Stimulated activated CD8-positive, alpha-beta memory T cell treated with anti-CD3 and anti-CD28 coated beads, Interleukin-7, amount 100 ng/mL, for 48 hours (primary cell): ENCODE measurements at places on chromosomes 7 and 10.

DNA sequence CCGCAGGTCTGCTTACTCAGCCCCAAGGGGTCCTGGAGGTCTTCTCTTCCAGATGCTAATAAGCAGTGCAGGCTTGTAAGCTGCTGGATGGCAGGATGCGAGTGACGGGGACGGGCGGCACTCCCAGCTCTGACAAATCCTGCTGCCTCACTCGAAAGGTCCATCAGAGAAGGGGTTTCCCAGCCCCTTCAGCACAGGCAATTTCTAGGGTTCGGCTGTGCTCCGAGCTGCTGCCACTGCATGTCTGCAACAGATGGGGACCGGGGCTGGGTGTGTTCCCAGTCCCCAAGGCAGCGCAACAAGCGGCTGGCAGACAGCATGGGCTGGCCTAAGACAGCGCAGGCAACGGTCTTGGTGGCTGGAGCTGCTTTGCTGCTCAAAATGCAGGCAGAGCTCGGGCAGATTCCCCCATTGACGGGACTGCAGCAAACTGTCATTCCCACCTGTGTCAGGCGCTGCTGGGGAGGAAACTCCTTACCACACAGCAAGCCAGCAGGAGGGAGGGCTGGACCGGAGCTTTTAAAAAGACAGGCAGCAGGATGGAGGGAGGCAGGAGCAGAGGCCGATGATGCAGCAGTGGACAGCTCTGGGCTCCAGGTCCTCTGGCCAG is 62.4 kb downstream of the PRKAG2 start:
- DNase-seq, result no peak

DNA sequence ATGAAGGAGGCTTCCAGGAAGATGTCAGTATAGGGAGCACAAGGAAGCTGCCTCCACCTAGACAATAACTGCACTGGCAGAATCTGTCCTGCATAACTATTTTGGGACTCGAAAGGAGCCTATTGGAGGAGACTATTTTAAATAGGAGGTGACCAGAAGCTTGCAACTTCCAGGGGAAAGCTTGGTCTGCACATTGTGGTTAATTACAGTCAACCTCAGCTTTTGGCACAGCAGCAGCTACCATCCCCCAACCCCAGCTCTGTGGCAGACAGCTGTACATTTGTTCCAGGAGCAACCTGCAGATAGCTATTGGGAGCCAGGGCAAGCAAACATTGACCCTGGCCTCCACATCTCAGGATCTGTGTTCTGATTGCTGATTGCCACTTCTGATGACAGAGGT is 46.3 kb upstream of the NANOS1 start:
- DNase-seq, result no peak

DNA sequence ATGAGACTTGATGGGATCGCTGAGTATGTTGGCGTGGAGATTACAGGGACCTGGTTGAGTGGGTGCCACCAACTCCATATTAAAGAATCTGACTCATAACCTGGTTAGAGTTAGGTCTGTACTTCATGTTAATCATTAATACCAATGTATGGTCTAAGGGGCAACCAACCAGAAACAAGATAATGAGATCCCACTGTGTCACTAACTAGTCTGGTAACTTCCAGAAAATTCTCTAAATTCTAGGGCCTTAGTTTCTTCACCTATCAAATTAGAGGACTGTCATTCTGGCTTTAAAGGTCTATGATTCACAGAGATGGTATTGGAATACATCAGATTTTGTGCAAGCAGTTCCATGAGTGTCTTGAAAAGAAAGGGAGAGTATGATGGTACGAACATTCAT is 102.2 kb downstream of the SNX10 start:
- DNase-seq, result no peak

GRCh38 chr7:55212176-55212575 is 153.0 kb upstream of the LANCL2 start:
- DNase-seq, result no peak

DNA sequence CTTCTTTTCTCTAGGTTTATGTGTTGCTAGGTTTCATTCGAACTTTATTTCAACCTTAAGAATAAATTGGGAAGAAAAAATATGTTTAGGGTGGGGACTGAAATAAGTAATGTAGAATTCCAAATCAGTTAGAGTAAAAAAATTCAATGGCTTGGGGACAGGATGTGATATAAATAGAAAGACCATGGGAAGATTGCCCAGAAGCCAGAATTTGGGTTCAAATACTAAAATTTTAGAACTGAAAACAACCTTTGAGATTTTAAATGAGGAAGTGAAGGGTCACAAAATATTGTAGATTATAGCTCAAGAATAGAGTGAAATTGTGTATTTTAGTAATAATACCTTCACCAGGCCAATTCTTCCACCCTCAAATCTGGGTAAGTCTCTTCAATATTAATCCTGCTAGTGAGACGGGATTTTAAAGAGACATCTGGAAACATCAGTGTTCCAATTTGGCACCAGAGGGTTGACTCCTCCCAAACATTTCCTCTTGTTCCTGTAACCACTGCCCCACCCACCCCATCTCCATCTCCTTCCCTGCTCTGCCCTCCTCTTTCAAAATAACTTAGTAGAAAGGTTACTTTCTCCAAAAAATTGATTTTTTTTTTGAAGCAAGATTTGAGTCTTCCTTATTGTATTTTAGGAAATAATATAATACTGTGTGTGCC is 51.3 kb upstream of the FAM3C start:
- no peak for DNase-seq

- DNase-seq, result no peak
Measured at GRCh38 chr10:110818311-110819256, 53.1 kb upstream of the PDCD4 start.

GRCh38 chr10:49138361-49138891 is 4.6 kb upstream of the FAM170B start:
- no peak for DNase-seq

DNA sequence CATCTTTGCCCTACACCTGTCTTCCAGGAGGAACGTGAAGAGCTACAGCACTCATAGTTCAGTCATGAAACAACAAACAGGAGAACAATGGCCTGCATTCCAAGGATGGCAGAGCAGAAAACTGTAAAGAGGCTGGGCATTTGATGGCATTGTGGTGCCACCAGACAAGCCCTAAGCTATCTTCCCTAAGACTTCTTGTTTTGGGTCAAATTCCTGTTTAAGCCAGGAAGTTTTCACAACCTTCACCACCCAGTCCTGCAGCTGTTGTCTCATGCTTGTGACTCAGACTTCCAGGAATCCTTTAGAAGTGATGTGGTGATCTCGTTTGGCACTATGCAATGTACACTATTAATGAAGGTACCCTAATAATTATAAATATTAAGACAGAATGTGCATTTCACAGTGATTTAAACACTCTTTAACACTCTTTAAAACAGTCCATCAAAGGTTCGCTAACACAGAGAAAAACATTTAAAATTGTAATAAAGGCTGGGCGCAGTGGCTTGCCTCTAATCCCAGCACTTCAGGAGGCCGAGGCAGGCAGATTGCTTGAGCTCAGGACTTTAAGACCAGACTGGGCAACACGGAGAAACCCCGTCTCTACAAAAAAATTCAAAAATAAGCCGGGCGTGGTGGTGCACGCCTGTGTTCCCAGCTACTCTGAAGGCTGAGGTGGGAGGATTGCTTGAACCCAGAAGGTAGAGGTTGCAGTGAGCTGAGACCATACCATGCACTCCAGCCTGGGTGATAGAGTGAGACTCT is 2.7 kb upstream of the HERPUD2 start:
- no peak for DNase-seq

GRCh38 chr10:79023240-79024162 is 45.3 kb upstream of the ZMIZ1 start:
- DNase-seq, result no peak

DNA sequence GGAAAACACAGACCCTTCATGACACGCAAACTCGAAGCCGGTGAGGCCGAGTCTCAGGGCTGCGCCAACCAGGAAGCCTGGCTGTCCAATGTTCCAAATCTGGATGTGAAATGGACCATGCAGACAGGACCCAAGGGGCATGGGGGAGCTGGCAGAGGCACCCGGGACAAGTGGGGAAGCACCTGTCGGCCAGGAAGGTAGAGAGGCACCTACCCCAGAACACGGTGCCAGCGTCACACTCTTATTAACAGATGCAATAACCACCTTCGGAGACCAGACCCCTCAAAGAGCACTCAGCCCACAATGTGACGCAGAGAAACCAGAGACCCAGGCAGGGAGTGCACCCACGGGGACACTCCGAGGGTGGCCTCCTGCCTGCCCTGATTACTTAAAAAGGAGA is 88.3 kb upstream of the PDGFA start:
- DNase-seq, result peak; percentile 50

DNA sequence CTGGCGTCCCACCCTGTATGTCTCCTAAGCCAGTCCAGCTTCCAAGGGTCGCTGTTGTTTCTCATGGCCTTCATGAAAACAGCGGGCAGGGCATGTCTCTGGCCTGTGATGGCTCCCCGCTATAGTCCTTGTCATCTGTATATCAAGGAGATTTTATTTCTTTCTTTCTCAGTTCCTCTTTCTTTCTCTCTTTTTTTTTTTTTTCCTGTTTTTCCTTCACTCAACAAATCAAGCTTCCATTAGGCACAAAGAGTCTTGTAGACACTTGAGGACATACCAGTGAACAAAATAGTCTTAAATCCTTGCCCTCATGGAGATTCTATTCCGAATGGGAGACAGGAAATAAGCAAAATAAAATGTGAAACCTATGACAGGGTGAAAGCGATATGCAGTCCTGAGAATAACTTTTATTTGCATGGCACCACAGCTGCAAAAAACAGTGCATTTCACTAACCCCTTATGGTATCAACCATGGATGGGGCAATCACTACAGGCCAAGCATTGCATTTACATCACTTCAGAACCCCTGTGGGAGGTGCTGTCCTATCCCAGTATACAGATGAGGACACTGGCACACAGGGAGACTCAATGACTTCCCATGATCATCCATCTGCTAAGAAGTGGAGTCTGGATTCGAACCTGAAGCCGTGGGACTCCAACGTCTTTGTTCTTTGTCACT is 50.7 kb downstream of the SYPL1 start:
- no peak for DNase-seq

DNA sequence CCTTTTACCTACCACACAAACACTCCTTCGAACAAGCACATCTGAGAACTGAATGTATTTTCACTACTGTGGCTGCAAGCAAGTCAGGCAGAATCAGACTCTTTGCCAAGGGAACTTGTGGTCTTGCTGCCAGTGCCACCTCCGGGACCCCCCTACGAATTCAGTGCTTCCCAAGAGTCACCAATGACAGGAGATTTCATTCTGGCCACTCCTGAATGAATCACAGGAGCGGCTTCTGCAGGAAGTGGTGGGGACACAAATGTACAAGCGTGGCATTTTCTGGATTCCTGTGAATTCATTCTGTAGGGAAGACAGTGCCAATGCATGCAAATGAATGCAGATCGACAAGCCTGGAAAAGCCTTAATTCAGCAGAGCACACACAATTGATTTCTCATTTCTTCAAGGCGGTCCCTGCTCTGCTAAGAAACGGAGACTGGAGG is 161.2 kb downstream of the CAMK1D start:
- DNase-seq, result no peak

DNA sequence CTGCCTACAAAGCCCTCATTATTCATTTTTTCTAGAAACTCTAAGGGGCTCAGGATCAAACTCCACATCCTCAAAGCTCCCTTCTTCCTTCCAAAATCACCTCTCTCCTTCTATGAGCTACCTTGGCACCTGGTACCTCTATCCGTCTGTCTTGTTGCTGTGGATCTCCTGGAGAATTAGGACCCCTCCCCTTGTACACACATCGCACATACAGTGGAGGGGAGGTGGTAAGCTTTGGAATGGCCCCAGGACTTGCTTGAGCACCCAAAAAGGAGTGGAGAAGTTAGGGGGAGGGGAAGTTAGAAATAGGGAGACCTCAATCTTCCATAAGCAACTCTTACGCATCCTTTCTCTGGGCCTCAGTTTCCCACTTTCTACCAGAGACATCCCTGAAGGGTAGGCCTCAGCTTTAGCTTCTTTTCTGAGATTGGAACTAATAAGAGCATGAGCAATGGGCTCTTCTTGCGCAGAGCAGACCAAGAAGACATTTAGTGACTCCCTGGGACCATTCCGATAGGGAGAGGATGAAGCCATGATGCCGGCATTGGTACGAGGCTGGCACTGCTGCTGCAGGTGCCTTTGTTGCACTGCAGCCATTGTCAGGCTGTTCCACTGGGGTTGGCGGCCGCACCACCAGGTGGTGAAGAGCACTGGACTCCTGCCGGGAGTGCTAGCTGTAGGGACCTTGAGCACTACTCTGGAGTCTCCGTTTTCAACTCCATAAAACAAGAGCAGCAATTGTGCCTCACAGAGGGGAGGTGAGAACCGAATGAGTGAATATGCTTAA is 4.5 kb downstream of the CYP26C1 start:
- DNase-seq, result no peak

GRCh38 chr7:141013345-141013715 is 1.4 kb downstream of the MRPS33 start:
- DNase-seq, result no peak

GRCh38 chr7:116210345-116211005 is at the start of gene TES:
Gene TES, plus strand, starts transcription at chr7:116210539. Its CDS starts 169 bp downstream, at chr7:116210708.
- DNase-seq, result peak; percentile 59

GRCh38 chr10:13527864-13528122 is 1.0 kb downstream of the BEND7 start:
- no peak for DNase-seq

DNA sequence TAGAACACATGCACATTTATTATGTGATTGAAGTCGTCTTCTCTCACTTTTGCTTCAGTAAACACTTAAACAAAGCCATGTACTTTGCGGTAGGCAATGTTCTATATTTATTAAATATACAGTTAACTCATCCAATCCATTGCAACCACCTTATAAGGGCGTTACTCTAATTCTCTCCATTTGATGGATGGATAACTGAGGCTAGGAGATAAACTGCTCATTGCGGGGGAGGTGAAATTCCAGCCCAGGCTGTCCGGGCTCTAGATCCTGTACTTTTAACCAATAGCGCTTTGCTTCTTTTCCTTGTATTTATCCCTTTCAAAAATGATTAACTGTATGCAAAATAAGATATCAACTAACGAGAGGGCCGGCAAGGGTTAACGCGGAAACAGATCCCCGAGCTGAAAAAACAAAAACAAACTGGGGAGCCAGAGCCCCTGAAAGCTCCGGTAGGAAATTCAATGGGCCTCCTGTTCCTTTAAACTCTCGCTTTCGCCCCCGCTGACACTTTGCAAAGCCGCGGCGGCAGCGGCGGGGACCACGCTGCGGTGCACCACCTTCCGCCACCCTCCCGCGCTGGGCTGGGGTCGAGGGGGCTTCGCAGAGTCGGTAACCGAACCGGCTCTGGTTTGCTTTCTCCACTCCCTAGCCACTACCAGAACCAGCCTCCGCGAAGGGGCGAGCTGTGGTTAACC is 1.0 kb upstream of the PLXDC2 start:
- no peak for DNase-seq

DNA sequence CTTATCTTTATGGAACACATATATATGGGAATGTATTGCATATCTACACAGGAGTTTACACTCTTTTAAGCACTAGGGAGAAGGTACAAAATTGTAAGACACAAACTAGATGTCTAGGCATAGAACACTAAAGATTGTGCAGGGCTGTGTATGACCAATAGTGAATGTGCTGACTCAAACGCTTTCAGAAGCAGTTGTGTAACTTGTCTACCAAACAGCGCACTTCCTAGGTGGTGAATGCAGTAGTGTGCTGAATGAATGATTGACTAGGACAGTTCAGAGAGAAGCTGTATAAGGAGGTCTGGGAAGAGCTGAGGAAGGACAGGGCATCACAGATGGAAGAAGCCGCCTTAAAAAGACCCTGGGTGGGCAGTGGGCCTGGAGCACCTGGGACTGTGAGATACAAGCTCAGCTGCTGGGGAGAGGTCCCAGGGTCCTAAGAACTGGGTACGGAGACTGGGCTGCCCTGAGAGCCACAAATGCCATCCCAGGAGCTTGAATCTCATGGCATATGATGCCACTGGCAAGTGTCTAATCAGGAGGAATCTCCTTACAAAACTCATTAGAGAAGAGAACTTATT is 14.2 kb downstream of the CLRN3 start:
- no peak for DNase-seq

- DNase-seq, result no peak
Measured at GRCh38 chr10:128587689-128588088, 461.5 kb upstream of the MKI67 start.
